NAMALWA (cell line): ENCODE measurements at places on chromosomes 2 and 18.

DNA sequence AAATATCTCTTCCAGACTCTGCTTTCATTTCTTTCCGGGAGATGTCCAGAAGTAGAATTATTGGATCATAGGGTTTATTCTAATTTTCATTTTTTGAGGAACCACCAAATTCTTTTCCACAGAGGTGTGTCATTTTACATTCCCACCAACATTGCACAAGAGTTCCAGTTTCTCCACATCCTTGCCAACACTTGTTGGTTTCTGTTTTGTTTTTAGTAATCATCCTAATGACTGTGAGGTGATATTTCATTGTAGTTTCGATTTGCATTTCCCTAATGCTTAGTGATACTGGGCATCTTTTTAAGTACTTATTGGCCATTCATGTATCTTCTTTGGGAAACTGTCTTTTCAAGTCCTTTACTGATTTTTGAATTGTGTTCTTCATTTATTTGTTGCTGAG is 513.1 kb downstream of the PARD3B start:
- DNase-seq: no peak

- no peak for DNase-seq
Observed at GRCh38 chr2:23350041-23350791, 34.8 kb upstream of the KLHL29 start.

GRCh38 chr2:112627060-112628040 is 18.4 kb upstream of the SLC20A1 start:
- no peak for DNase-seq

GRCh38 chr2:85668009-85668856 is at the start of gene SFTPB:
Gene SFTPB, minus strand, starts transcription at chr2:85668199. Its CDS starts 16 bp downstream, at chr2:85668183.
- DNase-seq: no peak

DNA sequence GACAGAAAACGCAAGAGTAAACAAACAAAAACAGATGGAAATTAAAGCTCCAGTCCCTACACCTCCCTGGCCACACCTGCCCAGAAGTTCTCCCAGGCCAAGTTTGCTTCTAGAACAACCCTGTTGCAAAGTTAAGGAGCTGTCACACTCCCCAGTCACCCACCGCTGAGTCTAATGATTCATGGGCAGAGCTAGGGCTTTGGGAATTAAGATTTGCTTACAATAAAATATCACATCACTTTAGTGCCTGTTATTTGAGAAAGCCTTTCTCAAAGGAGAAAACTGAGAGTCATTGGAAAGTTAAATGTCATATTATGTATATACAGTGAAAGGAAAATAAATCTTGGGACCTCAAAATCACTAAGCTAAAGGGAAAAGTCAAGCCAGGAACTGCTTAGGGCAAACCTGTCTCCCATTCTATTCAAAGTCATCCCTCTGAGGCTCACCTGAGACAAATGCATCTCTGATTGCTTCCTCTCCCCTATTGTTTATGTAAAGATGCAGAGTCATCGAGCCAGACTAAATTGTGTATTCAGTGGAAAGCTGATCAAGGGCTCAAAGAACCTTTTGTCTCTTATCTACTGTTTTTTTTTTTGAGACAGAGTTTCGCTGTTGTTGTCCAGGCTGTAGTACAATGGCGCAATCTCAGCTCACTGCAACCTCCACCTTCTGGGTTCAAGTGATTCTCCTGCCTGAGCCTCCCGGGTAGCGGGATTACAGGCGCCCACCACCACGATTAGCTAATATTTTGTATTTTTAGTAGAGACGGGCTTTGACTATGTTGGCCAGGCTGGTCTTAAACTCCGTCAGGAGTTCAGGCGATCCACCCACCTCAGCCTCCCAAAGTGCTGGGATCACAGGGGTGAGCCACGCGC is 2.8 kb downstream of the CRYGB start:
- DNase-seq: no peak
